ENCODE measurements at places on chromosomes 6 and 20.

DNA sequence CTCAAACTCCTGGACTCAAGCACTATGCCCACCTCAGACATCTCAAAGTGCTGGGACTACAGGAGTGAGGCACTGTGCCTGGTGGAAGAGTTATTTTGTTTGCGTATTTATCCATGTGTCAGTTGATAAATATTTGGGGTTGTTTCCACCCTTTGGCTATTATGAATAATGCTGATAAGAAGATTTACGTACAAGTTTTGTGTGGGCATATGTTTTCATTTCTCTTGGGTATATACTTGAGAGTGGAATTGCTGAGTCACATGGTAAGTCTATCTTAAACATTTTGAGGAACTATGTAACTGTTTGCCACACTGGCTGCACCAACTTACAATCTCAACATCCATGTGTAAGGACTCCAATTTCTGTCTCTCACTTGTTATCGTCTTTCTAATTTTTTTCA, 200.3 kb downstream of the RNGTT start:
- no peak for DNase-seq

DNA sequence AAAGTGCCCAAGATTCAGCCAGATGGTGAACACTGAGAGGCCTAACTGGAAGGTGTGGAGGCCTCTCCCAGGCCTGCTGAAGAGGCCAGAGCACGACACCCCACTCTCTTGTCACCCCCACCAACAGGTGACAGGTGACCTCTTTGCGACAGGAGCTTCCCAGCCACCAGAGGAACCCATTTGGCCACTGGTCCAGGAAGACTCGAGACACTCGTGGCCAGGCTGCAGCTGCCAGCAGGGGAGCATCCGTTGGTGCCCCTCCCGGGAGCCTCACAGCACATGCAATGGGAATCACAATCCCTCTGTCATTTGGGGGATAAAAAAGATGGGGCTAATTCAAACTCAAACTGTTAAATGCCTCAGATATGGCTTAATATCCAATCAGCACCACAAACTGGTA, 163.4 kb downstream of the INSM1 start:
- DNase-seq = no peak

- DNase-seq = no peak
Measured at GRCh38 chr20:4156411-4156810, 141.1 kb upstream of the RNF24 start.

GRCh38 chr6:106197441-106197840, 111.3 kb downstream of the PRDM1 start:
- DNase-seq = no peak

DNA sequence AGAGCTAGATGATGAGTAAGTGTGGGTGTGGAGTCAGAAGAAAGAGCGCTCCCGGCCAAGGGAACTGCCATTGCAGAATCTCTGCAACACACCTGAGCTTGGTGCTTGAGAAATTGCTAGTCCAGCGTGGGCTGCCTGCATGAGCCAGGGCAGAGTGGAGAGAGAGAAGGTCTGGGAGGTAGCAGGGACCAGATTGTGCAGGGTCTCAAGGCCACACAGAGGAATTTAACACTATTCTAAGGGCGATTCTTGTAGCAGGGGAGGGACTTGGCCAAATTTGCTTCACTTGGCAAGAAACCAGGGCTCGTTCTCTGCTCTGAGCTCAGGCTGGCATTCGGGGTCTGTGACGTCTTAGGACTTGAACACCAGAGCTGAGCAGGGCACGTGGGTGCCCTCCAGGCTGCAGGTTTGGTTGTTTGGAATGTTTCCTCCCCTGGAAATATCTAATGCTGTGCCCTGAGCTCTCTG, 53.5 kb downstream of the BCAS4 start:
- no peak for DNase-seq

GRCh38 chr6:273551-274058, 18.7 kb upstream of the DUSP22 start:
- no peak for DNase-seq

DNA sequence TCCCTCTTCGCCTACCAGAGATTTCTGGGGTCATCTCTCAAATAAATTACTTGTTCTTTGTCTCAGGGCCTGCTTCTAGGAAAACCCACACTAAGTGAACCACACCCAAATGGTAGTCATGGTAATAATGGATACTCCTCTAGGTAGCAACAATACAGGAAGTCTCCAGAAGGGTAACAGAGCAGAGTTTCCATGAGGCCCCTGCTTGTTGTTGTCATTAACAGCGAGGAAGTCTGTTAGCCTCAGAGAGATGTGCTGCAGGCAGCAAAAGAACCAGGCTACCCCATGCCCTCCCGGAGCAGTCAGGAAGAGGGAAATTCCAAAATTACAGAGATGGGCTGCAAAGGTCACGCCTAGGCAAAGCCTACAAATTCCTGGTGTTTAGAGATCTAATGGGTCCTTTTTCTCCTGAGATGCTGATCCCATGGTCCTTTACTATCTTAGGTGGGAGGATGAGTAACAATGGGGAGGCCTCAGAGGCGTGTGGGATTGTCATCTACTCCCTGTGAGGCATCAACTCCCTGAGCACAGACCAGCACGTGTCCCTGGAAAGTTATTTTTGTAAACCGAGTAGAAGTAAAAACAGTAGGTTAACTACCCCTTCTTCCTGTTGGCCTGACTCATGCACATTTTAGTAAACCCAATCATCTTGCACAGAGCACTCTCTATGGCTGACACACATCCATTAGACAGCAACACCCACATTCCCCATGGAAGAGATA, 10.1 kb downstream of the ISM1 start:
- no peak for DNase-seq

GRCh38 chr6:34066218-34066571, 79.7 kb downstream of the GRM4 start:
- no peak for DNase-seq

DNA sequence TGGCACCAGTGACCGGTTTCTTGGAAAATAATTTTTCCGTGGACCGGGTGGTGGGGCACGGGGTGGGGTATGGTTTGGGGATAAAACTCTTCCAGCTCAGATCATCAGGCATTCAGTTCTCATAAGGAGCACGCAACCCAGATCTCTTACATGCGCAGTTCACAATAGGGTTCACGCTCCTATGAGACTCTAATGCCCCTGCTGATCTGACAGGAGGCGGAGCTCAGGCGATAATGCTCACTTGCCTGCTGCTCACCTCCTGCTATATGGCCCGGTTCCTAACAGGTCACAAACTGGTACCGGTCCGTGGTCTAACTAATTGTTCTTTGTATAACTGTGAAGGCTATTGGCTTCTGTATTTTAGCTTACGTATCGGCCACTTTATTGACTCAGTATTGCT, 51.7 kb downstream of the VSTM2L start:
- no peak for DNase-seq

GRCh38 chr6:137875058-137875520, 8.0 kb downstream of the TNFAIP3 start:
- no peak for DNase-seq

DNA sequence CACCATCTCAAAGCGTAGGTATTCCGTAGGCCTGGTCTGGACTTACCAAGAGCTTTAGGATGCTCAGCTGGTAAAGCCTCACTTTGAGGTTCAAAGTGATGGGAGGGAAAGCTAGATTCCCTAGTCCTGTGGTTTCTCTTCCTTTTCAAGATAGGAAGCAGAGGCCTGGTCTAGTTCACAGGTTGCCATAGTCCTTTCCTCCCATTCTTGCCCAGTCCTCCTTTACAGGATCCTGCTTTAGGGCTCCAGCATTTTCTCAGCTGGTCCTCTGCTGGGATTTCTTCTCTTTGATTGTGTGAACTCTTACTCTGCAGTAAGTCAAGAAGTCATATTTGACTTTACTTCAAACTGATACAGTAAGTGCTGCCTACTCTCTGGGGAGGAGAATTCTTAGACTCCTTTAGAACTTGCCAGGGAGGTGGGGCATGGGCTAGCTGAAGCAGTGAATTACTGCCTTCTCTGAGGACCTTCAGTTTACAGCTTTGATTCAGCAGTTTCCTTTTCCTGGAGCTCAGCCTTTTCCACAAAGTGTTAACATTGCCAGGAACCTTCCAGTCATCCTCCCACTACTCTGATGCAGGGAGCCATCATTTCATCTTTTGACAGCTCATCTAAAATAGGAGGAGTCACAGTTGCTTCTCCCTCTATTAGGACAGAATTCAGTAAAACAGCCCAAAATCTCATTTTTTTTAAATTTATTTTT, 42.8 kb upstream of the PLCG1 start:
- no peak for DNase-seq

All from activated CD8-positive, alpha-beta memory T cell treated with anti-CD3 and anti-CD28 coated beads for 1 hour (primary cell).